HCT116 (cell line): ENCODE measurements at places on chromosomes 3 and 15. TPM values are rescaled to one million over a fixed set of nuclear protein-coding genes. Genes with fewer than 3 reads are reported as not detected.

Gene CHRNA3
- not detected for total RNA-seq

Gene NPAP1
- not detected for total RNA-seq

Gene IL17RD
- 12.3 TPM for total RNA-seq

Gene CHST13
- total RNA-seq, result 0.91 TPM

Gene UACA
- total RNA-seq, result 47.4 TPM

Gene RPL32
- total RNA-seq, result 1,853 TPM

Gene MOBP
- not detected for total RNA-seq
